ENCODE measurements at places on chromosomes 5 and 9.
A peak's percentile ranks its signal among the peaks of the same experiment; 100 is the strongest.

- DNase-seq = peak; percentile 77
Observed at GRCh38 chr5:96752341-96753016, 55.3 kb downstream of the ERAP1 start.

- no peak for DNase-seq
Observed at GRCh38 chr5:159678657-159679392, 237.5 kb upstream of the ADRA1B start.

GRCh38 chr9:126438741-126439401, 112.2 kb downstream of the MVB12B start:
- DNase-seq = no peak

- DNase-seq = no peak
Observed at GRCh38 chr9:96071076-96071814, 195.8 kb downstream of the ERCC6L2 start.

GRCh38 chr9:124238546-124239140, 19.1 kb upstream of the NEK6 start:
- no peak for DNase-seq

DNA sequence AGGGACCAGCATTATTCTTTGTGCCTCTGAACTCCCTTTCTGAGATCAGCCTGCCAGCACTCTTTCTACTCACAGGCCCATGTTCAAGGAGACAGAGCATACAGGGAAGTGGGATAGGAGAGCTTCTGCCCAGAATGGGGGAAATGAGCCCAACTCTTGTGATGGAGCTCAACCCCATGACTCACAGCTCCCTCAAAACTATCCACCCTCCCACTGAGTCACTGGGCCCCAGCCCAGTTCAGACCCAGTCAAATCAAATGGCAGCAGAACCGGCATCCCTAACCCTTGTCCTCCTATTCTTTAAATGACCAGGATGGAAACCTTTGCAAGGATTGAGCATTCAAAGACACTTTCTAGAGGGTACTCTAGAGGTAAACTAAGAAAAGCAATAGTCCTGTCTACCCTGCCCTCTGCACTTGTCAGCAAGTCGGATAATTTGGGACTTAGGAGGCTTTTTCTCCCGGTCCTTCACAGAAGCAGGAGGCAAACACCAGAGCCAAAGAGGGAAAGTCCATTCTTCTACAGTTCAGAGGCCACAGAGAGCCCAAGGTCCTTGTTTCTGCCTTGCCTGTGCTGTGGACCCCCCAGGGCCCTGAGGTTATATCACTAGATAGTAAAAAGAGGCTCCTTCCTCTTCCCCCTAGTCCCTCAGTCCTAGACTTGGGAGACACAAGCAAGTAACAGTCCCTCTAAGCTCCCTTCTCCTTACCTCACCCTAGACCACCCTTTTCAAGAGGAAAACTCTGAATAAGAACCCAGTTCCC, 3.2 kb downstream of the ATOSB start:
- no peak for DNase-seq

- no peak for DNase-seq
Observed at GRCh38 chr5:171386861-171387344, 746 bp upstream of the NPM1 start.

Data from NCI-H2029 (cell line).